ENCODE measurements at places on chromosomes 4 and X.

GRCh38 chr4:118772081-118772766 lies 63.7 kb downstream of the SEC24D start:
- no peak for DNase-seq

DNA sequence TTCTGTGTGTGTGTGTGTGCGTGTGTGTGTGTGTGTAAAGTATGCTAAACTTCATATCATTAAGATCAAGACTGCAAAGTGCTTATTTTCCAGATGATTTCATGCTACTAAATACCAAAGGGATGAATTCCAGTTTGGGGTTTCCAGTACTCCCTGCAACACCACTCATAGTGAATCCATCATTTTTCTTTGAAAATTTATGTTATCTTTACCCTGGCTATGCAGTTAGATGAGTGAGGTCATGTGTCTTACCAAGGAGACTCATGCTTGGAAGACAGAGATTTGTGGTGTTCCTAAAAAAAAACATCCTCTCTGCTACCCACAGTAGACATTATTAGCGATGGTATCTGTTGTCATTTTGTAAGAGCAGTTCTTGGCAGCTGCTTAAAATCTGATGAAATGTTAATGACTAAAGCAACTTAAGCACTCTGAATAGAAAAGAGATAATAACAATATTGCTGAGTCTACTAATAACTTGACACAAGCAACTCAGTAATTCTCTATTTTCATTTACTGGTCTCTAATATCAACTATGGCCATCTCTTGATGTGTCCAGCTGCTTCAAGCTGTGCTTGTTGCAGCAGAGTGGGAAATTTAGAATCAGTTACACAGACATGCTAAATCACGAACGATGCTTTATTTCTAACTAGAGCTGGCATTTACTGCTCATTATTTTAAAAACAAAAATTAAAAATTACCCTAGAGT lies 1953.0 kb upstream of the IGFBP7 start:
- no peak for DNase-seq

DNA sequence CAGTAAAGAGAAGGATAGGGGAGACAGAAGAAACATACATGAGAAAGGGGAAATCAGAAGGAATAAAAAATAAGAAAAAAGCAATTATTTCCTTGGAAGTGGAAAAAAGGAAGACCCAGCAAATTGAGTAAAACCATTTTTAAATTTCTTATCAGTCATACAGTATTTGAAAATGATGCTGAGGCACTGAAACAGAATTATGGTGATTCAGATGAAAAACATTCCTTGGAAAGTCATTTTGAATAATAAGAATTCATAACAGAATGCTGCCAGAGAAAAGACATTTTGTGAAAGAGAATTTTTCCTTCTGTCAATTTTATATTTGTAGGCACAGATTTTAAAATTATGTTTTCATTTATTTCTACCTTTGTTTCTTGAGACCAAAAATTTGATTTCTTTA lies 895.5 kb upstream of the EPHA5 start:
- no peak for DNase-seq

- no peak for DNase-seq
Observed at GRCh38 chrX:153477901-153478300, 7.5 kb upstream of the HAUS7 start.

DNA sequence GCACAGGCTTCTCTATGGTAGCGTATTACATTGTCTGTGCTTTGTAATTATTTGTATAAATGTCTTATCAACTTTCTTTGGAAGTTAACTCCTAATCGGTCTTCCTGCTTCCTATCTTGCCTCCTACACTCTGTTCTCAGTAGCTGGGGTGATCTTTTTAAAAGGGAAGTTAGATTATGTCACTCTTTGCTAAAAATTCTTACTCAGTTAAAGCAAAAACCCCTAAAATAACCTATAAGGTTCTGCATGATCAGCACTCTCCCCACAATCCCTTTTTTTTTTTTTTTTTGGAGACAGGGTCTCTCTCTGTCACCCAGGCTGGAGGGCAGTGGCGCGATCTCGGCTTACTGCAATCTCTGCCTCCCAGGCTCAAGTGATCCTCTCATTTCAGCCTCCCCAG lies 2.6 kb upstream of the PRPS1 start:
- no peak for DNase-seq

GRCh38 chr4:185713272-185713671 lies 98.7 kb downstream of the SORBS2 start:
- no peak for DNase-seq

GRCh38 chrX:15870310-15870709 lies 15.7 kb upstream of the AP1S2 start:
- no peak for DNase-seq

All from activated T-cell treated with anti-CD3 and anti-CD28 coated beads for 24 hours (primary cell).